ENCODE measurements at places on chromosomes 7 and 10.
A peak's percentile ranks its signal among the peaks of the same experiment; 100 is the strongest.

- no peak for DNase-seq
Measured at GRCh38 chr7:42700406-42701327, 211.2 kb downstream of the C7orf25 start.

DNA sequence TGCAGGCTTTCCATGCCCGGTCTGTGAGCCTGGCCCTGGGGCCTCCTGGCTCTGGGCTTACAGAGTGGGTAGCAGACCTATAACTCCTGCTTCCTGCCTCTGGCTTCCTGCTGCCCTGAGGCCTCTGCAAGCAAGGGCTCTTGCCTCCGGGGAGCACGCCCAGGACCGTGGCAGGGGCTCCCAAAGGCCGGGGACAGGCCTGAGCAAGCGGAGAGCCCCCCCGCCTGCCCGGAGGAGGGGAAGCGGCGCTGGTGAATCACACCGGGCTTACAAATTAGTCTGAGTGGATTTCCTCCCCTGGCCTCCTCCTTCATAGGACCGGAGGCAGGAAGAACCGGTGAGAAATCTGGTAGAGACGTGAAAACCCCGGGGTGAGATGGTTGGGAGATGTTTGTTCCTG, 1.5 kb upstream of the MYL10 start:
- DNase-seq, result no peak

DNA sequence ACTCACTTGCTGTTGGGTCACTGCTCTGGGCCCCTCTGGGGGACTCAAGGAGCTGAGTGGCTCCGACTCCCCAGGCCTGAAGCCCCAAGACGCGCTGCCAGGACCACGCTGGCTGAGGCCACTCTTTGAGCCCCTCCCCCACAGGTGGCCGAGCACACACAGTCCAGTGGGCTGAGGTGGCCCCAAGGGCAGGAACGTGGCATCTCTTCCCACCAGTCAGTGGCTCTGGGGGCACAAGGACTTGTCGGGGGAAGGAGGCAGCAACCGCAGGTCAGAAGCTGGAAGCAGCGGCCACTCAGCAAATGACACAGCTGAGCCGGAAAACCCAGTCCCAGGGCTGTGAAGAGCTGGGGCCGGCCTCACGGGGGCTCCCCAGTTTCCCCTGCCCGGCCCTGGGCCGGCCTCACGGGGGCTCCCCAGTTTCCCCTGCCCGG, 24.1 kb downstream of the GRIFIN start:
- DNase-seq, result no peak

- no peak for DNase-seq
Measured at GRCh38 chr7:127056202-127056601, 196.5 kb downstream of the GRM8 start.

- no peak for DNase-seq
Measured at GRCh38 chr7:135499818-135500217, 10.1 kb downstream of the CNOT4 start.

- no peak for DNase-seq
Measured at GRCh38 chr7:15218261-15218660, 315.7 kb upstream of the DGKB start.

DNA sequence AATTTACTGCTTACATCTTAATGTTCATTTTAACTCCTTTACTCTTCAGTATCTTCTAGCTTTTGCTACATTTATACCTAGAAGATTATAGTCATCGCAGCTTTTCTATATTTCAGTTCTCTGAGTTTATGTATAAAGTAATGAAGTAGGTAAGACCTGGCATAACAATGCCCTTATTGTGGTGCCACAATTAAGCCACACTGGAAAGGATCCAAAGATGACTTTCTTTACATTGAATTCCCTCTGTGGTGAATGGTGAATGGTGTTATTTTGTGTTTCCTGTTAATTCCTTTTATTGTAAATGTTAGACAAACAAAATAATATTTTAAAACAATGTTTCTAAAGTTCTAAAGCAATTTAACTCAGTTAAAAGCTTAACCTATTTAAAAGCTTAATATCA, 36.2 kb downstream of the SEMA3D start:
- no peak for DNase-seq

GRCh38 chr10:107032700-107033401, 131.7 kb downstream of the SORCS1 start:
- no peak for DNase-seq

DNA sequence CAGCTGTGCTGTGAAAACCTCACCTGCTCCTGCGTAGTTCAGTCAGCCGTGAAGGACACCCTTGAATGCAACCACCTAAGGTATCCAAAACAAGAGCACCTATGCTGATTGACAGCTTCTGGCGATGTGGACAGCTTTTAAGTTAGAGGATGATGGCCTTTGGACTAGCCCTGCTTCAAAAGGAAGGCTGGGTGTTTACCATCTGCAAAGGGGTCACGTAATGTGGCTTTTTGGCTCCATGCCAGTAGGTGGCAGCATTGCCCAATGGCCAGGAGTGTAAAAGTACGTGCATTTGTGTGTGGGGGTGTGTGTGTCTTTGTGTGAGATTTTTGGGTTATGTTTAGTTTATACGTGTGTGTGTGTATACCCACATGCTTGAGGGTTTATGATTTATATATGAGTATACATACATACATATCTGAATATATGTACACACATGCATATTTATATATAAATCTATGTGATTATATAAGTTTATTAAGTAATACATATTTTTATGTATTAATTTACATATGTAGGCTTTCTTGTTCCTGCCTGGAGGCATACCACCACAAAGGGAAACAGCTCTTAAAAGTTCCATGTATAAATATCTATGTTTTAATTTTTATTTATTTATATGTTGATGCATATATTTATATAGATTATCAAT, 236.3 kb upstream of the ANKRD30A start:
- DNase-seq, result peak; percentile 60

GRCh38 chr10:125148528-125148927, 11.8 kb downstream of the CTBP2 start:
- no peak for DNase-seq

GRCh38 chr10:22648547-22648961, 65.8 kb downstream of the PIP4K2A start:
- DNase-seq, result no peak

DNA sequence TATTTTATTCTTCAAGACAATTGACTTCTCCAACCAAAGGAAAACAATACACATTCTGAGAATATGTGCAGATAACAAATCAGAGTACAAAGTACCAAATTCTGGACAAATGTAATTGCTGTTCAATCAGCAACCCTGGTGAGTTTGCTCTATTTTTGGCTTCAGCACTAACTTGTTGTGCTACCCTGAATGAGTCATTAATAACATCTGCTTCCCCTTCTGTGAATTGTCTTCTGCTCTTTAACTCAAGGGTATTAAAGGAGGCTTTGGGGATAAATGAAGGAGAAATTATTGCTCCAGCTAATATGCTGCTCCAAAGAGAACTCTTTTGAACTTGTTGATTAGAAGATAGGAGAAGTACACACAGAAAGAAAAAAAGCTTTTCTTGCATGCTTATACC, 459.3 kb downstream of the HTR7 start:
- no peak for DNase-seq

GRCh38 chr10:14185316-14186045, 145.2 kb downstream of the FRMD4A start:
- peak; percentile 10 for DNase-seq

DNA sequence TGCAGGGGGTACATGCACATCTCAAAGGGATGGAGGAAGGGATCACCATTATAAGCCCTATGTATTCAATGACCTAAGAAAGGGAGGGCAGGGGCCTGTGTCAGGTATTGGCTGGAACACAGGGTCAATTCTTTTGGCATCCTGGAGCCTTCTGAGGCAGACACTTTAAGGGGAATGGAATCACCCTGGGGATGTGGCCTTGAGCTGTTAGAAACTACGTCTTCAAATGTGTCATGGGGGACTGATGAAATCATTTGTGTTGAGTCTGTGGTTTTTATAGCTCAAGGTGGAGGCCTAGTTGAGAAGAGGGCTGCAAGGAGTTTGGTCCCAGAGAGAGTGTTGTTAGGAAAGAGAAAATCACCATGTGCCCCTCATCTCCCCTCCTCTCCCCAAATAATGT, 206.1 kb upstream of the CELF2 start:
- DNase-seq, result no peak

DNA sequence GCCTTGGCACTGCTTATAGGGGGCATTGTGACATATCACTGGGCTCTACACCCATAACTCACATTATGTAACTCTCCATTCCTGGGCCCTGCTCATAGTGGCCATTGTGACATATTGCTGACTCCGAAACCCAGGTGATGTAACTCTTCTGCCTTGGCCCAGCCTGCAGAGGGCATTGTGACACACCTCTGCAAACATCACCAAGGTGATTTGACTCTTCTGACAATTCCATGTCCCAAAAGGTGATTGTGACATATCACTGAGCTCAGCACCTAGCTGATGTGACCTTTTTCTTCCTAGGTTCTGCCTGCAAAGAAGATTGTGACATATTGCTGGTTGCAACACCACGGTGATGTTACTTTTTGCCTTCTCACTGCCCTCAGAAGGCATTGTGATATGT, 36.5 kb upstream of the ZNF680 start:
- no peak for DNase-seq

- DNase-seq, result no peak
Measured at GRCh38 chr7:49812534-49812933, 39.1 kb downstream of the VWC2 start.

Data from neural crest cell (in vitro differentiated cells).